ENCODE measurements at places on chromosomes 1 and 21.
A peak's percentile ranks its signal among the peaks of the same experiment; 100 is the strongest.

GRCh38 chr1:229124520-229125124, 146.3 kb upstream of the RAB4A start:
- DNase-seq, result peak; percentile 65

- no peak for DNase-seq
Measured at GRCh38 chr1:117001254-117001927, at the start of gene CD101. TSS of gene CD101 (plus strand) at chr1:117001760. CDS start at chr1:117001818, 58 bp downstream.

DNA sequence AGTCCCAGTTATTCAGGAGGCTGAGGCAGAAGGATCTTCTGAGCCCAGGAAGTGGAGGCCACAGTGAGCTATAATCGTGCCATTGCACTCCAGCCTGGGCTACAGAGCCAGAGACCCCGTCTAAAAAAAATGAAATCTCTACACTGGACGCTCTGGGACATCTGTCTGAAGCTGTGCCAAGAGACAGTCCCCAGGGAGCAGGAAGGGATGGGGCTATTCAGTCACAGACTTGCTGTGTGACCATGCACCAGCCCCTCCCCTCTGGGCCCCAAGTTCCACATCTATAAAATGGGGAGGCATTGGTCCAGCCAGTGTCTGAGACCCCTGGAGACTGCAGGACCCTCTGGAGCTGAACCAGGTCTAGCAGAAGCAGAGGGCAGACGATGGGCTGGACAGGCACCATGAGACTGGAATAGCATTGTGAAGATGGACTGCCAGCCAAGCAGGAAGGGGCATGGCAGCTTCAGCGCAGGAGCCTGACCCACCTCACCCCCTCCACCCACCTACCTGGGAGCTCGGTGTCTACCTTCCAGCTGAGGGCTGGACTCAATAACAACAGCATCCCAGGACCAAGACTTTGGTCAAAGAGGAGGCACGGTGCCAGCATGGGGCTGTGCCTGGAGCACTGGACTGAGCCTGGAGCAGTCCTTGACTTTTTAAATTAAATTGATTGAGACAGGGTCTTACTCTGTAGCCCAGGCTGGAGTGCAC, 1.4 kb downstream of the TMEM54 start:
- DNase-seq, result peak; percentile 60

GRCh38 chr1:22579541-22580155, 16.4 kb downstream of the EPHA8 start:
- no peak for DNase-seq

GRCh38 chr1:211257826-211258225, 1.3 kb upstream of the RCOR3 start:
- DNase-seq, result no peak

GRCh38 chr21:32368386-32368785, 24.4 kb downstream of the URB1 start:
- no peak for DNase-seq

GRCh38 chr1:20416706-20417105, 69.3 kb downstream of the CAMK2N1 start:
- DNase-seq, result no peak

DNA sequence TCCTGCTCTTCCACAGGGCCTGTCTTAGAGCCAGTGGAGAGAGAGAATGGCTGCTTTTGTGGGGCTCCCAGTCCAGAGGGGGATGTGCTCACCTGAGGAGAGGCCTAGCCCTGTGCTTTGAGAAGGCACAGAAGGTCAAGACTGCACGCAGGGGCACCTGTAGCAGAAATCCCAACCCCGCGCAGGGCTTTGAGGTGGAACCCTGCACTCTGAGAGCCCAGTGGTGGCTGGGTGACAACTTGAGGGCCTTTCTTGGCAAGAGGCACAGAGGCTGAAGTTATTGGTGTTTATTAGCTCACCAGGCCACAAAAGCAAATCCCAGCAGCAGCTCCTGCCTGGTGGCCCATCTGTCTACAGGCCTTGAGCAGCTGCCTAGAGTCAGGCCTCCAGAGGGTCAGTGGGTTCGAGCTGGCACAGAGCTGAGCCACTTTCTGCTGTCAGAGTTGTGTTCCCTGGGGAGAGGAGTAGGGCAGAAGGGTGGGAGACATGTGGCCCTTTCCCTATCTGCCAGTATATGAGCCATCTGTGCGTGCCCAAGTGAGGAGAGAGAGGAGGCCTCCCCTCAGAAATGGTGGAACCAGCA, 31.4 kb downstream of the SZRD1 start:
- DNase-seq, result no peak

DNA sequence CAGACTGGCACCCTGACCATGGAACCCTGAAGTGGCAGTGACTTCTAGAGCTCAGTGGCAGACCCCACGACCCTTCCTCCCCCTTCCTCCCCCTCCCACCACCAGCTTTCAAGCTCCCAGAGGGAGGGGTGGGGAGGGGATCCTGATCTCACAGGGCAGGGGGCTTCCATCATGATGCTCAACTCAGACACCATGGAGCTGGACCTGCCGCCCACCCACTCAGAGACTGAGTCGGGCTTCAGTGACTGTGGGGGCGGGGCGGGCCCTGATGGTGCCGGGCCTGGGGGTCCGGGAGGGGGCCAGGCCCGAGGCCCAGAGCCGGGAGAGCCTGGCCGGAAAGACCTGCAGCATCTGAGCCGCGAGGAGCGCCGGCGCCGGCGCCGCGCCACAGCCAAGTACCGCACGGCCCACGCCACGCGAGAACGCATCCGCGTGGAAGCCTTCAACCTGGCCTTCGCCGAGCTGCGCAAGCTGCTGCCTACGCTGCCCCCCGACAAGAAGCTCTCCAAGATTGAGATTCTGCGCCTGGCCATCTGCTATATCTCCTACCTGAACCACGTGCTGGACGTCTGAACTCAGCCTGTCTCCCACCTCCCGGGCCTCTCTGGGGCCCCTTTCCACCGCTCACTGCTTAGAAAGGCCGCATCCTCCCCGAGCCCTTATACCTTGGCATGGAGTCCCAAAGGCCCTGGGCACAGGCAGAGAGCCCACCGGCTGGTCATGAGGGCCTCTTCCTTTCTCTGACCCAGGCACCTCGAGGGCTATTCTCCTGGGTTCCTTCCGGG, 3.9 kb downstream of the NHLH1 start:
- DNase-seq, result no peak

DNA sequence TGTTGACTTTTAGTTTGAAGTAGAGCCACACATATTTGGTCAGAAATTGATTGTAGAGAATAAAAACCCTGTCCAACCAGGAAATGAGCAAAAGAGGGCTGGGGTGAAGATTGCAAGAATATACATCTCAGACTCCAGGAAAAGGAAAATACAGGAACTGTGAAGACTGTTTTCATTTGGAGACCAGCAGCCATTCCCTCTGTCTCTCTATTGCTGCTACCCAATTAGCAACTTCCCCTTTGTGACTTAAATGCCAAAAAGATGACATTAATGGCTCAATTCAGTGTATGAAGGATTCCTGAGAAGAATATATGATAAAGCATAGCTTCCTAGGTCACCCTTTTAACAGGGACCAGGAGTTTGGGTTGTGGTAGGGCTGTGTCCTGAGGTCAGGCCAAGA, 31.6 kb upstream of the CEP350 start:
- no peak for DNase-seq

- DNase-seq, result no peak
Measured at GRCh38 chr21:35020902-35021301, 28.2 kb downstream of the RUNX1 start.

GRCh38 chr21:45819478-45820170, 161.9 kb upstream of the COL6A1 start:
- DNase-seq, result no peak

- no peak for DNase-seq
Measured at GRCh38 chr1:192588546-192588945, 13.0 kb downstream of the RGS1 start.

DNA sequence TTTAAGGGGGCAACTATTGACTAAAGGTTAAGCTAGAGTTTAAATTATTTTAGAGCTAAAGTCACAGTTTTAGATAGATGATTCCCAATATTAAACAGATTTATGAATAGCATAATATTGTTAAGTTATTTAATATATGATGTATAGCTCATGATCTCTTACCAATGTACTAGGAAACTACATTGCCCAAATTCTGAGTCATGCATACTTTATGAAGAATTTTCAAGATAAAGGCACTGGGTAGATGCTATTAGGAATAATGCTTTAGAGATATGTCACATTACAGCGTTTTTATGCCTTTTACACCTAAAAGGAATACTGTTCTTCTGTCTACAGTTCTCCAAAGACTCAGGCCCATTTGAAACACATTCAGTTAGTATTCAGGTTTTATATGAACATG, 215.1 kb downstream of the NCAM2 start:
- DNase-seq, result no peak

DNA sequence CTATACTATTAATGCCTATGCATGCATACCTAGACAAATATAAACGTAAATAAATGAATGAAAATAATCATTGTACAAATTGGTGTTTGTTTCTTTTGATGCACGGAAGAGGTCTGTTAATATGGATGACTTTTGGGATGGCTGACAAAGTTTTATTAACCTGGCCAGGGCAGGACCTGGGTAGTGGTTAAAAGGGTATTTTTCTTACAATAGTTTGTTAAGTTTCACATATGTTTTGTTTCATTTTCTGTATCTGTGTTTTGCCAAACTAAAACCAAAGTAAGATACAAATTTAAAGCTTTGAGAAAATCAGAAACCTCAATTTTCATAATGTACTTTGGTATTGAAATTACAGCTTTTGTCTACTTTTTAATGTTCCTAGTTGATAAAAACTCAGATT, 222.7 kb upstream of the OLFM3 start:
- no peak for DNase-seq

- no peak for DNase-seq
Measured at GRCh38 chr1:208272311-208272710, 28.1 kb upstream of the PLXNA2 start.

DNA sequence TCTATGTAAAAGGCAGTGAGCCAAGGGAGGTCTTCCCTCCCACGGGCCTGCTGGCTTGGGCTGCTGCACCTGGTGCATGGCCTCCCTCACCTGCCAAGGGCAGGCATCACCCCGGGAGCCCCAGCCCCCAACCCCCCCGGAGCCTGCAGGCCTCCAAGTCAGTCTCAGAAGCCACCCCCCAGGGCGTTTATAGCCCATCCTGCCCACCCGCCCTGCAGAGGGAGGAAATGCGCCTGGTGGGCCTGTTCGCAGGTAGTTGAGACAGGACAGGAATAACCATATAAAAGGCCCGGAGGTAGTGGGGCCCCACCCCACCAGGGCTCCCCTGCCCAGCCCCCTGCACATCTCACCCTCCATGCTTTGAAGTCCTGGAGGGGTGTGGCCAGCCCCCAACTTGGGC, 18.2 kb upstream of the ARF1 start:
- no peak for DNase-seq

- DNase-seq, result peak; percentile 26
Measured at GRCh38 chr1:20367116-20367585, 76.5 kb downstream of the VWA5B1 start.

DNA sequence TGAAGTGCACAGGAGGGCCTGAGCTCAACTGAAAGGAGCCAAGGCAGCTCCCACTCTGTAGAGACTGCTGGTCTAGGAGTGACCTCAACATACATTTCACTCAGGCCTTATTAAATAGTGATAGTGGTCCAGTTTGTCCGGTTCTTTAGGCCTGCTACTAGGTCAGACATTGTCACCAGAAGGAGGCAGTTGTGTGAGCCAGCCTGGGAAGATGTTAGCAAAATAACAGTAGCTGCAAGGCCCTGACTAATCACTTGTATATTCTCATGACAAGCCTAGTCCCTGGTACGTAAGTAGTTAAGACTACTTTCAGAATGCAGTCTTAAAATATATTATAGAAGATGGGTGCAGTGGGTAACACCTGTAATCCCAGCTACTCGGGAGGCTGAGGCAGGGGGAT, 264.0 kb upstream of the CAMK1G start:
- no peak for DNase-seq

- no peak for DNase-seq
Measured at GRCh38 chr1:113057006-113057405, 16.0 kb upstream of the LRIG2 start.

DNA sequence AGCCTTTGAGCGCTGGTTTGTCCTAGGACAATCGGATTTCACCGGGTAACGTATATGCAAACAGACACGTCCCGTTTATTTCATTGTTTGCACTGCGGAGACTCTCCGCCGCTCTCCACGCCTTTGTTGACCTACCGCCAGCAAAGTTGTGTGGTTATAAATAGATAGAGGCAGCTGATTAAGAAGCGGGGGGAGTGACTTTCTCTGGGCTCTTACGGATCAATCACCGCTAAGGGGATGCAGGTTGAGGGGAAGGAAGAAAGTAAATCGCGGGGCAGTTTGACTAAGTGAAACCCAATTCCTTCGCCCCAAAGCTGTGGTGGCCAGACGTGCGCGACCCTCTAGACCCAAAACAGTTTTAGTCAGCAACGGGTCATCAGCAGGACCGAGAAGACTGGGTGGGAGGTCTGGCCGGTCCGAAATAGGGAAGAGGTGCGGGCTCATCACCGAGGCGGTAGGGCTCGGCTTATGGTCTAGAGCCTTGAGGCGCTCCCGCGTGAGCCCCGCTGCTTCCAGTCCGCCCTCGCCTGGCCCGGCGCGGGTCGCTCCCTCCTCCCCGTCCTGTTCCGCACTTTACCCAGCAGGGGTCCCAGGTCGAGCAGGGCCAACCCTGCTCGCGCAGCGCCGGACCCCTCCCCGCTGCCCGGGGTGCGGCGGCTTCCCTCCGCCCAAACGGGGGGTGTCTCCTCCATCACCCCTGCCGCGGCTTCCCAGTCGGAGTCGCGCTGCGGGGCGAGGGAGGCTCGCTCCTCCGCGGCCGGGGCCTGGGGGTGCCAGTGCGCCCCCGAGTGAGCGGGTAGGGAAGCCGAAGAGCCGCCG, 120.8 kb upstream of the RRP15 start:
- peak; percentile 62 for DNase-seq

GRCh38 chr1:228647523-228648444, 87.5 kb upstream of the RHOU start:
- peak; percentile 49 for DNase-seq

- DNase-seq, result no peak
Measured at GRCh38 chr1:12495725-12496124, 122.3 kb downstream of the DHRS3 start.
